ENCODE measurements at places on chromosomes 1 and 21. TPM values are rescaled to one million over a fixed set of nuclear protein-coding genes. Genes with fewer than 3 reads are reported as not detected.

SYT14 gene
- not detected for polyA plus RNA-seq

DAB1 gene
- 2.4 TPM for polyA plus RNA-seq

RAB7B gene
- 2.5 TPM for polyA plus RNA-seq

LCE1B gene
- not detected for polyA plus RNA-seq

NMNAT2 gene
- 0.25 TPM for polyA plus RNA-seq

S100A2 gene
- polyA plus RNA-seq: 6.4 TPM

OLIG2 gene
- not detected for polyA plus RNA-seq

COL24A1 gene
- 0.31 TPM for polyA plus RNA-seq

CRYAA gene
- polyA plus RNA-seq: not detected

RNF207 gene
- 15.8 TPM for polyA plus RNA-seq

DCDC2B gene
- polyA plus RNA-seq: not detected

IPP gene
- 5.5 TPM for polyA plus RNA-seq

SPATA21 gene
- polyA plus RNA-seq: 0.38 TPM

SH3BGRL3 gene
- 219 TPM for polyA plus RNA-seq

RIIAD1 gene
- not detected for polyA plus RNA-seq

S100A14 gene
- 2.5 TPM for polyA plus RNA-seq

VWA5B1 gene
- not detected for polyA plus RNA-seq

PTPRC gene
- 12.9 TPM for polyA plus RNA-seq

GJA4 gene
- 72.2 TPM for polyA plus RNA-seq

OLFML2B gene
- 8.0 TPM for polyA plus RNA-seq

PWP2 gene
- not detected for polyA plus RNA-seq

BRDT gene
- polyA plus RNA-seq: not detected

NTMT2 gene
- polyA plus RNA-seq: not detected

PDZK1IP1 gene
- 2.1 TPM for polyA plus RNA-seq

C1QB gene
- 425 TPM for polyA plus RNA-seq

ANGPTL3 gene
- polyA plus RNA-seq: not detected

GSTM1 gene
- 54.4 TPM for polyA plus RNA-seq

NFASC gene
- 29.3 TPM for polyA plus RNA-seq

FCRL2 gene
- polyA plus RNA-seq: not detected

EEIG2 gene
- 7.6 TPM for polyA plus RNA-seq

PGLYRP3 gene
- not detected for polyA plus RNA-seq

TBX15 gene
- polyA plus RNA-seq: 3.1 TPM

IFI44 gene
- polyA plus RNA-seq: 12.4 TPM

CRP gene
- polyA plus RNA-seq: 1.1 TPM

RGS8 gene
- polyA plus RNA-seq: not detected

INAVA gene
- polyA plus RNA-seq: 0.46 TPM

LEPR gene
- 4.0 TPM for polyA plus RNA-seq

LRRC38 gene
- not detected for polyA plus RNA-seq

PACC1 gene
- 4.4 TPM for polyA plus RNA-seq

LORICRIN gene
- not detected for polyA plus RNA-seq

Data from aorta (tissue), 5 donors.